Activated T-cell treated with anti-CD3 and anti-CD28 coated beads, Interleukin-2, amount 50 U/mL, for 48 hours (primary cell): ENCODE measurements at places on chromosomes 5 and 9.

DNA sequence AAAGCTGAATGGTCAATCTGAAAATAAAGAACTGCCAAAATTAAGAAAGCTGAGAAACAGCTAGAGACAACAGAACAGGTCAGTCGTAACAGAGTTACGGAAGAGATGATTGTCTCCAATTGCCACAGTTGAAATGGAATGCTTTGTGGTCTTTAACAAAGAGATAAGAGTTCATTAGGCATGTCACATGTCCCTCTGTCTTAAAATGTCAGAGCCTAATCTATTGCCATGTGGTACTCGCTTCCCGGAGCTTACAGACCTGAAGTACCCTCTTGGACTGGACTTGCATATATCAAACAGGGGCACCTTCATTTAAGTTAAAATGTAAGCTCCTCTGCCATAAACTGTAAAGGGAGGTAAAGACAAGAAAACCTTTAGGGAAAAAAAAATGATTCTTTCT is 19.7 kb downstream of the TTC39B start:
- DNase-seq: no peak

GRCh38 chr5:41334758-41335157 is 121.4 kb upstream of the C6 start:
- no peak for DNase-seq

DNA sequence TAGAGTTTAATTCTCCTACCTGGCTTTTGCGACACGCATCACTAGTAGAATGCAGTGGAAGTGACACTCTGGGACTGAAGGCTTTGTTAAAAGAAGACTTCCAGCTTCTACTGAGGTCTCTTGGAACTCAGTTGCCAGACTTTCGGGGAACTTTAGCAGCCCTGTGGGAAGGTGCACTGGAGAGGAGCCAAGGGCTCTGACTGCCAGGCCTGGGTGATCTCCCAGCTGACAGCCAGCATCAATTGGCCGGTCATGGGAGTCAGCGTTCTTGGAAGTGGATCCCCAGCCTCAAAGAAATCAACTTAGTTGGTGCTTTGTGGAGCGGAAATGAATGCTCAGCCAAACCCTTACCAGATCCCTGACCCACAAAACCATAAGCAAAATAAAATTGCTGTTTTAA is 87.1 kb downstream of the OSTF1 start:
- no peak for DNase-seq

- no peak for DNase-seq
These were observed 358.2 kb upstream of the MEF2C start for GRCh38 chr5:89241186-89241585.

GRCh38 chr9:2494562-2494961 is 127.0 kb upstream of the VLDLR start:
- no peak for DNase-seq

DNA sequence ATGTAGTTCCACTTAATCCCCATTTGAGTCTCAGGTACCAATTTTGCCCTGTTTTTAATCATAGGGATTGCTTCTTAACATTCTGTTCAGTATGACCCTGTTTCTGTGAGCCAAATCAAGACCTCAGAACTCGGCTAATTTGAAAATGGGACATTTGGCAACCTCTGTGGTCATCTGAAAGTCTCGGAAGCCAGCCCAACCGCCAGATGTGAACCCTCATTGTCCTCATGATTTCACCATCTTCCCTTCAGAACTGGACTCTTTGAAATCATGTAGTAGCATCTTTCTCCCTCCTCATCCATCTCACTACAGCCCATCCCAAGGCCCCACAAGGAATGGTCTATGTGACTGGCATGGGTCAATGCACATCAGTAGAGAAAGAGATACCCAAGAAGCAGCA is 88.9 kb downstream of the S1PR3 start:
- DNase-seq: no peak

GRCh38 chr9:98391867-98392266 is 136.4 kb upstream of the TBC1D2 start:
- no peak for DNase-seq

DNA sequence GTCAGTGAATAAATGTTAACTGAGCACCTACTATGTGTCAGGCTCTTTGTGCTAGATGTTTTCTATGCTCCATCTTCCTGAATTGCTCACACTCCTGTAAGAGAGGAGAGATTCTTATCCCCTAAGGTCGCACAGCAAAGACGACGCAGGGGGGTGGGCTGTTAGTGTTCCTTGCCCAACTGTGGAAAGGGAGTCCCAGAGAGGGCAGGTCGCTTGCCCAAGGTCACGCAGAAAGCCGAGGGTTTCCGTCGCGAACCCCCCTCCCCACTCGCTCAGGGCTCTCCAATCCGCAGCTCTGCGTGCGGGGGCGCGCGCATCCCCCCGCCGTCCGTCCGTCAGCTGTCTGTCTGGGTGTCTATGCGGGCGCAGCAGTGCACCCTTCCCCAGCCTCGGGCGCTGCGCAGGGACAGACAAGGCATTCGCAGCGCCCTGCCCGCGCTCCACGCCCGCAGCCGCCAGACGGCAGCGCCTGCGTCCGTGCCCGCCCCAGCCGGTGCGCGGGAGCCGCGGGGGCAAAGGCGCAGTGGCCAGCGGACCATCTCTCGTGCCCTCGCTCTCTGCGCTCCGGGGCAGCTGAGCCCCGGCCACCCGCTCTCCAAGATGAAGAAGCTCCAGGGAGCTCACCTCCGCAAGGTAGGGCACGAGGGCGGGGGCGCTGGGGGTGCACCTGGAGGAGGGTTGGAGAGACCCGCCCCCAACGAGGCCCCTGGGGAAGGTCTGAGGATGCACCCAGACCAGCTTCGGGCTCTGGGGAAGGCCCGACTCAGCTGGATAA is at the start of gene SLC6A7:
SLC6A7 (plus strand) TSS at position 335 of the 775 bp plus-strand sequence; CDS start at position 601, 266 bp downstream.
- no peak for DNase-seq

DNA sequence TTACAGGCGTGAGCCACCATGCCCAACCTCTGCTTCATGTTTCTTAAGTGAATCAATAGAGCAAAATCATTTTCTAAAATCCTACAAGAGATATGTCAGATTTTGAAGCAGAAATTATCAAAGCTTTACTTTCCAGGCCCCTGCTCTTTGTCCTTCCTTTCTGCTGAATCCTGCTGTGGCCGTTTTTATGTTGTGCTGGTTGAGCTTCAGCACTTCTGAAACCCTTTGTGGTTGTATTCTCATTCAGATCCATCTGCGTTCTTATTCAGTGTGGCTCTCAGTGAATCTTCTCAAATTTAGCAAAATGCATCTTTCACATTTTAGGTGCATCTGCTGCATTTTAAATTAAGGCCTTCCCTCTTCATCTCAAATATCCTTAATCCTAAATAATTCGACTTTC is 26.0 kb downstream of the JMY start:
- DNase-seq: no peak

GRCh38 chr9:35915681-35916294 is 6.5 kb downstream of the SPAAR start:
- no peak for DNase-seq

DNA sequence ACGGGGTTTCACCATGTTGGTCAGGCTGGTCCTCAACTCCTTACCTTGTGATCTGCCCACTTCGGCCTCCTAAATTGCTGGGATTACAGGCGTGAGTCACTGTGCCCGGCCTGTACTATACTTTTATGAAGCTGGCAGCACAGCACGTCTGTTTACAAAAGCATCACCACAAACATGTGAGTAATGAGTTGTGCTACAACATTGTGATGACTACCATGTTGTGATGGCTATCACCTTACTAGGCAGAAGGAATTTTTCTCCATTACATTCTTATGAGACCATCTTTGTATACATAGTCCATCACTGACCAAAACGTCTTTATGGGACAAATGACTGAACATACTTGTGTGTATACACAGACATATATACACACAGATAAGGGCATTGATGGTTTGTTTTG is 1019.0 kb downstream of the CDH18 start:
- DNase-seq: no peak

DNA sequence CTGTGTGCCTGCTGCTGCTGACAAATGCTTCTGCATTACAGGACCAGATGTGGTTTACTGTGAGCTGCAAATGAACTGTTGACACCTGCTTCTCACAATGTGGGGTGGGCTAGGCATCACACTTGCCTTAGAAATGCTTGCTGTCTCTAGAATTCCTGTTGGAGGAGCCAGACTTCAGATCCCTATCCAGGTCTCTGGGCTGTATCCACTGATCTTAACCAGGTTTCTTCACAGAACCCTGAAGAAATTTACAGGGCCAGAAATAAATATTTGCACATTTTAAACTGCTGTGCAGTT is 255.4 kb downstream of the FAM114A2 start:
- no peak for DNase-seq

GRCh38 chr5:37715361-37715760 is 124.5 kb downstream of the GDNF start:
- no peak for DNase-seq

DNA sequence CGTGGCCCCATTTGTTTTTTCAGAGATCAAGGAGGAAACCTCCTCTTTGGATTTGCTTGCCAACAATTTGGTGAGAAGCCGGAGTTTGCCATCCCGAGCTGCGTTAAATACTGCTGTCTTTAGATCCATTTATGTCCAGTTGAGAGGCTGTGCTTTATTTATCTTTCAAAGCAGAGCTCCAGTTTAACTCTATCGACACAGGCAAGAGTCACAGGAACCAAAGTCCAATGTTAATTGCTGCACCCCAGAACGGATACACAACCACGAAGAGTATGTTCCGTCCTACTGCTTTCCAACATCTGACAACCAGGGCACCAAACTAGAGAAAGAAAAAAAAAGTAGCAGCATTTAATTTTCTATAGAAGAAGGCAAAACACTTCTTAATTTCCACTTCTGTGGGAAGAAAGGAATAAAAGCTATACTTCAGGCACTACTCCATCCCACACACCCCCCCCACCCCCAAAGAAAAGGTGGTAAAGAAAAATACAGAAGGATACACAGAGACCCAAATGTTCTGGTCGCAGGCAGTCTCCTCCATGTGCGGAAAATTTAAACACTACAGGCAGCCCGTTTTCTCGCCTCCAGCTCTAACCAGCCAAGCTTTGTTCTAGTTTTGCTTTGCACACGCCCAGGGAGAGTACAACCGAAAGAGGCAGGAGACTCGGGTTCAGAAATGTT is 1.1 kb downstream of the FEM1C start:
- DNase-seq: no peak

DNA sequence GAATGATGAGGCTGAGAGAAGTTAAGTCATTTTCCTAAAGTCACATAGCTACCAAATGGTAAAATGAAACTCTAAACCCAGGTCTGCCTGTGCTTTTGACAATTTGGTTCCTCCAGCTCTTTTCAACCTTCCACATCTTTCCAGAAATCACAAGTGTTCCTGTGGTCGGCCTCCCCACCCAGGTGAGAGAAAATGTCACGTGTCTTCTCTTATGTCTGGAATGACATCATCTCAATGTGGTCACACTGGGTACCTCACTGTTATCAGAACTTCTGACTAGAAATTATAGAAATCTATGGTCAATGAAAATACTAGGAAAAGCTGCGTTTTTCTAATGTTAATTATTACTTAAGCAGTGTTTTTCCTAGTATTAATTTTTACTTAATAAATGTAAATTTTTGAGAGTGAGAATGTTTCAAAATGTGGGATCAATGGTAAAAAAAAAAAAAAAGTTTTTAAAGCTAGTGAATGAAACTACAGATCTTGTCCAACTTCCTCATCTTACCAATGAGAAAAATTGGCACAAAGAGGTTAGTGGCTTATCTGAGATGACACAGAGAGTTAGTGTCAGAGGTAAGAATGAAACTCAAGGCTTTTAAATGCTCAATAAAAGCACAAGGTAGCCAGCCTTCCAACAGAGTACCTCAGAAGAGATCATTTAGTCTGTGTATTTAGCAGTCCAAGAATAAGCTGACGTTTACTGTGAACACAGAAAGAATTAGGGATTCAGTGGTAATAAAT is 228.7 kb upstream of the NR4A3 start:
- no peak for DNase-seq

DNA sequence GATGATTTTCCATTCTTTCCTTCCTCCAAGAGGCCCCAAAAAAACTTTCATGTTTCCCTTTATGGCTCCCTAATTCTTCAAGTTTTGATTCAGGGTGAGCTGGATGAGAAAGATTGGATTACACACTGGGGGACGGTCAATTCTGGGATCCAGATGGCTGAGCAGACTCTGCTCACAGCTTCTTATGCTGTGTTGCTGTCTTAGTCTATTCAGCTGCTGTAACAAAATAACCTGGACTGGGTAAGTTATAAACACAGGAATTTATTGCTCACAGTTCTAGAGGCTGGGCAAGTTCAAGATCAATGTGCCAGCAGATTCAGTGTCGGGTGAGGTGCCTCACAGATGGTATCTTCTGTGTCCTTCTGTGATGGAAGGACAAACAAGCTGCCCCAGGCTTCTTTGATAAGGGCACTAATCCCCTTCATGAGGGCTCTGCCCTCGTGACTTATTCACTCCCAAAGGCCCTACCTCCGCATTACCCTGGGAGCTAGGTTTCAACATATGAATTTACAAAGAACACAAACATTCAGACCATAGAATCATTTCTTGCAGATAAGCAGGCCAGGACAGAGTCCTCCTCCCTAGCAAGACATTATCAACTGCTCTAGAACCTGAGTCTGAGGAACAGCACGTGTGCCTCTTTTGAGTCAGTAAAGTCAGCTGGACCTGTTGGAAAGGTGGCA is 23.1 kb upstream of the SMAD5 start:
- DNase-seq: no peak

GRCh38 chr9:137237759-137238726 is 3.0 kb upstream of the TUBB4B start:
- no peak for DNase-seq

- DNase-seq: no peak
These were observed 14.5 kb upstream of the TAS2R1 start for GRCh38 chr5:9644630-9645029.

DNA sequence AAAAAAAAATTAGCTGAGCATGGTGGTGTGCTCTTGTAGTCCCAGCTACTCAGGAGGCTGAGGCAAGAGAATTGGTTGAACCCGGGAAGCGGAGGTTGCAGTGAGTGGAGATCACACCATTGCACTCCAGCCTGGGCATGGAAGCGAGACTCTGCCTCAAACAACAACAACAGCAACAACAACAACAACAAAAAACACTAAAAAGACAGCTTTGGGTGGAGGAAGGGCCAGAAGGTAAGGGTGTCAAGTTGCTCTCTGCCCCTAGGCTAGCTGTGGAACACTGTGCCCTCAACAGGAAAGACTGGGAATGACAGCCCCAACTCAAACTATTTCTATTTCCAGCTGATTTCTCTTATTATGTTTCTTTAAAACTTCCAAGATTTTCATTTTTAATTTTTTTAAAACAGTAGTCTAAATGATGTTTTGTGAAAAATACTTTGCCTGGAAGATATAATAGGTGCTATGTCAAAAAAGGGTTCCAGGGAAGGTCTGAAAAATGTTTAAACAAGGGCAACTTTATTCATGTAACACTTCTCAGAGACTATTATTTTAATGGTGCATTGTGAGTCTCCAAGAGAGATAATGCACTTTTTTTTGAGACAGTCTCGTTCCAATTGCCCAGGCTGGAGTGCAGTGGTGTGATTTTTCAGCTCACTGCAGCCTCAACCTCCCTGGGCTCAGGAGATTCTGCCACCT is 29.9 kb downstream of the CLINT1 start:
- no peak for DNase-seq

DNA sequence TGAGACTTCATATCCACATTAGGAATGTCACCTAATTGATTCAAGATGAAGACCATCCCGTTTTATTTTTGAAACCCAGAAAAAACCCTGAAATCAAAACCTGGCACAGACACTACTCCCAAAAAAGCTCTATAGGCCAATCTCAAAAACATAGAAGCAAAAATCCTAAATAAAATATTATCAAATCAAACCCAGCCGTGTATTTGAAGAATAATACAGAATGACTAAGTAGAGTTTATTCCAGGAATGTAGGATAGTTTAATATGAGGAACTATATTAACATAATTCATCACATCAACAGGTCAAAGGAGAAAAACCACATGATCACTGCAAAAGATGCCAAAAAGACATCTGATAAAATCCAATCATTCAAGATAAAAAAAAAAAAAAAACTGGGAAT is 167.1 kb downstream of the ACTL7B start:
- DNase-seq: no peak
